Kidney glomerular epithelial cell (primary cell): ENCODE measurements at places on chromosomes 3 and 15.

- DNase-seq: no peak
Observed at GRCh38 chr3:100149130-100149529, 34.8 kb upstream of the FILIP1L start.

DNA sequence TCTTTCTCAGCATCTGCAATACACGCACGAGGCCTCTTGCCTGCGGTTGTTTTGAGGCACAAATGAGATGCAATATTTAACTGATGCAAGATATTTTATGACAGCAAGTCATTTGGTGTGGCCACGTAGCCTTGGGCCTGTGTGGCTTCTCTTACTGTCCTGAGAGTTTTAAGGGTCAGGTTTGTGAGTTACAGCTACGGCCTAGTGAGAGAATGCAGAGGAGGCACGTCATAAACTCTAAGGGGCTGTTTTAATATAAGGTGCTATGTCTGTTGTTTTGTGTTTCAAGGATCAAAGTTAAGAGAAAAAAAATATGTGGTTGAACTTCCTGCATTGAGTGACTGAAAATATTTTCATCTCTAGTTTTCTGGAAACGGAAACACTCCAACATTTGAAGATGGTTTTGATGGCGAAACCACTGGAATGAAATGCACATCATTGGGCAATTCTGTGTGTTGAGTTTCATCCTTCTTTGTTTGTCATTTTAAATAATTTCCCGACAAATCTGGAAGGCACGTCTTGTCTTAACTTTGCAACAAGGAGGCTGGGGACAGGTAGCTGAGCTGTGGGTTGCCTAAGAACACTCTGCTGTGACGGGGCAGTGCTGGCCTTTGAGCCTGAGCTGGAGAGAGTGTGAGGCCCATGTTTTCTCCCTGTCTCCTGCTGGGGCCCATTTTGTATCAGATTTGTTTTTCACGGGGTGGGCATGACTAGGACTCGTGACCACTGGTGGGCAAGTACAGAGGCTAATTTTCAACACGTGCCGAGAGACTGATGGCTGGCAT lies 5.1 kb downstream of the APBA2 start:
- DNase-seq: no peak

- DNase-seq: no peak
Observed at GRCh38 chr3:134621854-134622253, 29.0 kb downstream of the KY start.

DNA sequence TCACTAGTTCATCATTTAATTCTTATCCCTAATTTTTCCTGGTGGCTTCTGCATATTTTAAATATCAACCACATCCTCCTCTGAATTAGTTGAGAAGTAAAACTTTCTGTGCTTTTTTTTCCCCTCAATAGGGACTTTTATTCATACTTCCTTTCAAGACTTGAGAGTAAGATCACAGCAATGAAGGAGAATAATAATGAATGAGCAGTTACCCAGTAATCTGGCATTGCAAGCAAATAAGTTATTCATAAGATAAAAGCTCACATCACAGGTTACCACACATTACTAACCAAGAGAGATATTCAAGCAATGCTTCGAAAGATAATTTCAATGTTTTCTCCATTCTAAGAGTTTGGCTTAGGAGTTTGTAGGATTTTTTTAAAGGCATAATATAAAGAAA lies 50.3 kb downstream of the BTLA start:
- DNase-seq: no peak

DNA sequence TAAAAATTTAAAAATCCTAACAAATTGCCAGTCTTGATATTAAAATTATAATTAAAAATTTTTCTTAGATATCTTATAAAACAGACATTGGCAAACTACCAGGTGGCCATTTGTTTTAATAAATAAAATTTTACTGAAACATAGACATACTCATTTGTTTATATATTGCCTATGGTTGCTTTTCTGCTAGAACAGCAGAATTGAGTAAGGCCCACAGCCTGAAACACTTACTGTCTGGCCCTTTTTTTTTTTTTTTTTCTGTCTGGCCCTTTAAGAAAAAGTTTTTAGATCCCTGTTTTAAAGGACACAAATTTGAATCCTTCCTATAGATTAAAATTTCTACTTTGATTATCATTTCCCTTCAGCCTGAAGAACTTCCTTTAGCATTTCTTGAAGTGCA lies 60.5 kb upstream of the CTDSPL2 start:
- DNase-seq: no peak

- DNase-seq: no peak
Observed at GRCh38 chr3:117674321-117674720, 964.7 kb downstream of the TUSC7 start.

DNA sequence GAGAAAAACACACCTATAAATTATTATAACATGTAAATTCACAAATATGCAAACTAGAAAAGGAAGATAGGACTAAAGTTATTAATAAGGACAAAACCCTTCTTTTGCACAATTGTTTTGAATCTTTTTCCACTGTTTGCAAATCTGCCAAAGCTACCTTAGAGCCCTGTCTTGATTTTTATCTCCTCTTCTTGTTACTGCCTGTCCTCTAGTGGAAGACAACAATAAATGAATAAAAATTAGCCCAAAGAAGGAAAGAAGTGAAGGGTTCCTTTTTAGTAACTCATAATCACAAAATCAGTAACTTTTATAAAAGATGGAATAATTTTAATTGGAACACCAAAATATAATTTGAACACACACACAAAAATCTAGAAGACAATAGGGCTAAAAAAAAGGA lies 2.7 kb downstream of the CD200R1 start:
- DNase-seq: no peak

DNA sequence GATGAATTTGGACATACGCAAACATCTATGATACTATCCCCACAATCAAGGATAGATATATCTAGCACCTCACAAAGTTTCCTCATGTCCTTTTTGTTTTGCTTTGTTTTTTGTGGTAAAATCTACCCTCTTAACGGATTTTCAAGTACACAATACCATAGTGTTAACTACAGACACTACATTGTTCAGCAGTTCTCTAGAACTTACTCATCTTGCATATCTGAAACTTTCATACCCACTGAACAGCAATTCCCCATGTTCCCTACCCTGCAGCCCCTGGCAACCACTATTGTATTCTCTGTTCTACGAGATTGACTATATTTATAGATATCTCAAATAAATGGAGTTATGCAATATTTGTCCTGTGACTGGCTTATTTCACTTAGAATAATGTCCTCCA lies 58.1 kb upstream of the TJP1 start:
- no peak for DNase-seq

- no peak for DNase-seq
Observed at GRCh38 chr15:43221422-43221821, 604 bp upstream of the EPB42 start.
